ENCODE measurements at places on chromosomes 5 and 9.
A peak's percentile ranks its signal among the peaks of the same experiment; 100 is the strongest.

DNA sequence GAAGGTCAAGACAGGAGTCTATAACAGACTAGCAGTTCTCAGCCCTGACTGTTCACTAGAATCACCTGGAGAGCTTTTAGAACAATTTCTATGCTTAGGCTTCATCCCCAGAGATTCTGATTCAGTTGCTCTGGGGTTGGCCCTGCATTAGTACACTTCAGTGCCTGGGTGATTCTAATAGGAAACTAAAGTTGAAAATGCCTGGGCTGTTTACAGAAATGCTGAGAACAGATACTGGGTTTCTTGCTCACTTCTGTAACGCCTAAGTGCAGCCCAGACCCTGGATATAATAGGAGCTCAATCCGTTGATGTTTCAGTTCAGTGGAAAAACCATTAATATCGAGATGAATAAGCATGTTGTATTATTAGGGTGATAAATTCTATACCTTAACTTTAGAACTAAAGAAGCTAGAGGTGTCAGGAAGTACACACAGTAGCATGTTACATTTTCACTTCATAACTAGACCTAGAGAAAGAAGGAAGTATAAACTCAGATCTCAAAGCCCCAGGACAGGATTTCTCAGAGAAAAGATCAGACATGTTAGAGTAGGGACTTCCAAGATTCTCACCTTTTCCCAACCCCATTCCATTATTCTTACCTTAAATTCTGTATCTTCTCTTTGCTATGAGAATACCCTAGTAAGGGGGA, 20.4 kb downstream of the HAVCR2 start:
- DNase-seq, result no peak

GRCh38 chr5:181133610-181134231, 2.8 kb upstream of the OR2V1 start:
- peak; percentile 72 for DNase-seq

DNA sequence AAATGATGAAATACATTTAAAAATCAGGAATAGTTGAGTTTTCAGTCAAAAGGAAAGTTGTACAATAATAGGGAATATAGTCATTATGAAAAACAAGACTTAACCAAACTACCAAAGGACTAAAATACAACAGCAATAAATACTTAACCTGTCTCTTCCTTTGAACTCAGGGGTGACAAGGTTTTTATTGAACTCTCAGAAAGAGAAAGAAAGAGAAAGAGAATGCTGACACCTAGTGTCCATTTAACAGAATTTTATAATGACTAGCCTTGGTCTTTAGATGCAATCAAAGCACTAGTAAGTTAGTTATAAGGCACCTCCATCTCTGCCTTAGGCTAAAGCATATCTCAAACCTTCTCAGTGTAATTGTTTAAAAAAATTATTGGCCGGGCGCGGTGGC, 47.5 kb downstream of the UIMC1 start:
- no peak for DNase-seq

- peak; percentile 50 for DNase-seq
These were observed 1.4 kb downstream of the NOL6 start for GRCh38 chr9:33472171-33472880.

GRCh38 chr5:36079200-36079781, 12.6 kb upstream of the UGT3A2 start:
- no peak for DNase-seq

DNA sequence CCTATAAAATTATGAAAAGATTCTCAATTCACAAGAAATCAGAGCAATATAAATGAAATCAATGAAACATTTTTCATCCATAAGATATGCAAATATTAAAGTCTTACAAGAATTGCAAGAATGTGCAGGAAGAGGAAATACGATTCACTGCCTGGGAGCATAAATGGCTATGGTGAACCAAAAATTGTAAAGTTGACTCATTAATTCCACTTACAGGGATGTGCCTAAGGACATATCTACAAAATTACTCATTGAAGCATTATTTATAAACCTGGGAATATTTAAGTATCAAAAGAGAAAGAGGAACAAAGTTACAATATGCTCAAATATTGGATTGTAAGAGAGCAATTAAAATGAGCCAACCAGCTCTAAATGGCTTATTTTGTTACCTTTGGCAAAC, 6.9 kb upstream of the NIPSNAP3A start:
- no peak for DNase-seq

DNA sequence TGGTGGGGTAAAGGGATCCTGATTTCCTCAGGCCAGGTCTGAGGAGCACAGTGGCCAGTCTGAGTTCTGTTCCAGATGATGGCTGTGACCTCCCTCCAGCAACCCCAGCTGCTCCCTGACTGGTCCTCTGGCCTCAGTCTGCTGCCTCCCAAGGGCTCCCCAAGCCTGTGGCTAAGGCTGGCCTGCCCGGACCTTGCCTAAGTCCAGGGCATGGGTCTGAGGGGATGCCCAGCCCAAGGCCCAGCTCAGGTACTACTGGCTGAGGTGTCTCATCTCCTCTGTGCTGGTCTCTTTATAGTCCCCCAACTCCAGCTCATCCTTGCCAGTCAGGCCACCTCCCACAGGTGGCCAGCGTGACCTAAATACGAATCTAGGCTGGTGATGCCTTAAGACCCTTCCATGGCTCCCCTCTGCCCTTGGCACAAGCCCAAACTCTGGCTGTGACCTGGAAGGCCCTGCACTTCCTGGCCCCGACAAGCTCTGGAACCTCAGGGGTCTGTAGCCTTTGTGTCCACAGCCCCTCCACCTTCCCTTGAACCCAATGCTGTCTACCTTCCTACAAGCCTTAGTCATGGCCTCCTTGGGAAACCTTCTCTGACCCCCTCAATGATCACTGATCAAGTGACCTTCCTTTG, 9.8 kb downstream of the KIF12 start:
- peak; percentile 31 for DNase-seq

DNA sequence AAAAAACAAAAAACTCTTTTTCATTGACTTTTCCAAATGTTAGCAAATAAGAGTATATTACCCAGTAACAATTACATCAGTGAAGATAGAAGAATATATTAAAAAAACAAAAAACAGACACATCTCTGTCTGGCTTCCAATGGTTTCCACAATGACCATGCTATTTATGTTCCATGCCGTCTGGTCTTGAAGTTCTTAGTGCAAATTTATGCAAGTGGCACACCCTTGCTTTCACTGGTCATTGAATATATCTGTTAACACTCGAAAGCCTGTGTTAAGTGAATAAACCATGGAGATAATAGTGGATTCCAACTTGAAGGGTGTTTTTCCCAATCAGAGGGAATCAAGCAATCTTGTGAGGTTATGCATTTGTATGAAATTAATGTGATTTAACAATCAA, 291.9 kb downstream of the KCTD16 start:
- DNase-seq, result no peak

DNA sequence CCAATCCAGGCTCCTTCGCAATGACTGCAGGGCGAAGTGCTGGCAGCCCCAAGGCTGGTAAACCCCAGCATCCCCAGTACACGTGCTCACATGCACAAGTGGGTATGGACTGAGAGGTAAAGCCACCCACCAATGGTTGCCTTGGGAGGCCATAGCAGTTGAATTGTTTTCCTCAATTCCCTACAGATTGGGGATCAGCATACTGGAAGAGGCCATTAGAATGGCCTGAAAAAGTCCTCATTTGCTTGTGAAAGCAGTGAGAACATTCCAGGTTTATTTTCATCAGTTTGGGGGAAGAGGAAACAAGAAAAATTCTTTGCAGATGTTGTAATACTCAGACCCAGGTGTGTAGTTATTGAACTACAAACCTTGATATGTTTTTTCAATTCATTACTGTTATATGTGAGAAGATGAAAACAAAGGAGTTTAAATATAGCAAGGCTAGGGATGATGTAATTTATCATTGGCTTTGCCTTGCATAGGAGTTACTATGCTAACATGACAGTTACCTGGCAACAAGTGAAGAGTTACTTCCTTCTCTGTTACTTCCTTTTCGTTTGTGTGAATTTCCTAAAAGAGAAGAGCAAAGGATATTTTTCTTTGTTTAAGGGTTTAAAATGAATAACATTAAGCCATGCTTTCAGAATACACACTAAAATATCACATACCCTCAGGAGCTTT, 36.4 kb downstream of the MTMR12 start:
- no peak for DNase-seq

GRCh38 chr9:124258607-124259157, 933 bp downstream of the NEK6 start:
- no peak for DNase-seq

DNA sequence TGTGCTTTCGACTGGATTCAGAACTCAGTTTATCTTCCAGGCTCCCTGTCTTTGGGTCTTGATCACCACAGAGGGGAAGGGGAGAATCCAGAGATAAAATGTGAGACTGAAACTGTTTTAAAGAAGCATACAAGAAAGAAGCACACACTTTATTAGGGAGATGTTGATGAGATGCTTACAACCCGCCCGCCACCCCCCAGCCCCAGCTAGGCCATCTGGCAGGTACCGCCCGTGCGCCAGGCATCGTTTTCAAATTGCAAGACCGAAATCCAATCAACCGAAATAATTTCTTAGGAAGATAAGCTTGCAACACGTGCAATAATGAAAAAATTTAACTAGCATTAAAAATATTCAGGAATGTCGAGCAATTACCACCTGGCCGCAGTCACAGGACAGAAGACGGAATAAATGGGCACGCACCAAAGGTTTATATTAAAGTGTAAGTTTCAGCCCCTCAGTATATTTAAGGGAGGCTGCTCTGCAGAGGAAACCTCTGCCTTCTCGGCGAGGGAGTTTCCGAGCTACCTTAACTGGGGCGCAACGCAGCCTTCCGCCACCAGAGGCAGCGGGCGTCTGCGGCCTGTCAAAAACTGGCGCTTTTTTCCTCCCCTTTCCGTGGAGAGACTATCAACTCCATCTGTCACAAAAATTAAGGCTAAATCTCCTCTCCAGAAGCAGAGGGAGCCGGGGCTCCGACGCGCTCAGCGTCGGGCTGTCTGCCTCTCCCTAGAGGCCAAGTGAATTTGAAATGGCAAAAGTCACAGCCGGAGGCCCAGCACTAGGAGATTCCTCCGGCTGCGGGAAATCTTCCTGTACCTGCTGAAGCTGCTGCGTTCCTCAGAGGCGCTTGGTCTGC, 996 bp upstream of the GAS1 start:
- no peak for DNase-seq

DNA sequence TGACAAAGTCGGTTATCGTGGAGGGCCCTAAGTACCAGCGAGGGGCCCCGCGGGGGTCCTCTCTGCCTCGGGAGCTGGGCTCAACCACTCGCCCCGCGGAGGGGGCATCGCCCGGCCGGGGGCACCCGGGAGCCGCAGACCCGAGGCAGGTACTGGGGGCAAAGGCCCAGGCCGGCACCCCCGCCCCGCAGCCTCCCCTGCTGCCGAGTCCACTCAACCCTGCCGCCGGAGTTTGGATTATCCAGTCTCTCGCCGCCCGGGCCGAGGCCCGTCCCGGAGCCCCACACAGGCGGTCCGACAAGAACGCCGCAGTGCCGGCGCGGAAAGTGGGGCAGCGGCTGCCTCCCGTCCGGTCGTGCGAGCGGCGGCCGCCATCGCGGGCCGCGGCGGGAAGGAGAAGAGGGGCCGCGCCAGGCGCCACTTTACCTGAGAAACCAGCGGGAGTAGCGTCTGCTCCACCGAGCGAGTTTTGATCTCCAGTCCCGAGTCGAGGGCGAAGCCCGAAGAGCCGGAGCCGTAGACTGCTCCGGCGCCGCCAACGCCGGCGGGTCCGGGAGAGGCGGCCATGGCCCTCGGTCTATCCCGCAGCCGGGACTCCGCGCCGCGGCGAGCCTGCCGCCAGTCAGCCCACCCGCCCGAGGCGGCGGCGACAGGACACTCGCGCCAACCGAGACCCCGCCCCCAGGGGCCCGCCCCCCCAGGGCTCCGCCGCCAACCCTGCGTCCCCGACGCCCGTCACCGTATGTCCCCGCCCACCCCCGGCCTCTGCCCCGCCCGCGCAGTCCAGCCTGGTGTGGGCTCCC, at the start of gene CTNNAL1:
Gene CTNNAL1, minus strand, starts transcription at position 624 of the 803 bp plus-strand sequence. Its CDS starts 57 bp downstream, at position 567.
- DNase-seq, result peak; percentile 81

DNA sequence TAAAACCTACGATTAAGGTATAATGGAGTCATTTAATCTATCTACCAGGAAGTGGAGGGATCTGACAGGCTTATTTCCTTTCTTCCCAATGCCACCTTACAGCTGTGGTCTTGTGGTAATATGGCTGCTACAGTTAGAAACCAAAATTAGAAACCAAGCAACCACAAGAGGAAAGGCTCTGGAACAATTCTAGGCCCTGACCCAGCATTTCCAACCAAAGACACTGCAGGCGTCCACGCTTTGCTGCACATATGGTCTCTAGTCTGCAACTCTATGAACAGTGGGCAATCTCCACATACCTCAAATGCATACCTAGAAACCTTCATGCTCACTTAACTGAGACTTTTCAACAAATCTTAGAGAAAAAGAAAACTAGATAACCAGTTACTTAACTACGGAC, 339.1 kb downstream of the NFIB start:
- no peak for DNase-seq

- DNase-seq, result no peak
These were observed 30.1 kb upstream of the GABRG2 start for GRCh38 chr5:162037431-162037830.

DNA sequence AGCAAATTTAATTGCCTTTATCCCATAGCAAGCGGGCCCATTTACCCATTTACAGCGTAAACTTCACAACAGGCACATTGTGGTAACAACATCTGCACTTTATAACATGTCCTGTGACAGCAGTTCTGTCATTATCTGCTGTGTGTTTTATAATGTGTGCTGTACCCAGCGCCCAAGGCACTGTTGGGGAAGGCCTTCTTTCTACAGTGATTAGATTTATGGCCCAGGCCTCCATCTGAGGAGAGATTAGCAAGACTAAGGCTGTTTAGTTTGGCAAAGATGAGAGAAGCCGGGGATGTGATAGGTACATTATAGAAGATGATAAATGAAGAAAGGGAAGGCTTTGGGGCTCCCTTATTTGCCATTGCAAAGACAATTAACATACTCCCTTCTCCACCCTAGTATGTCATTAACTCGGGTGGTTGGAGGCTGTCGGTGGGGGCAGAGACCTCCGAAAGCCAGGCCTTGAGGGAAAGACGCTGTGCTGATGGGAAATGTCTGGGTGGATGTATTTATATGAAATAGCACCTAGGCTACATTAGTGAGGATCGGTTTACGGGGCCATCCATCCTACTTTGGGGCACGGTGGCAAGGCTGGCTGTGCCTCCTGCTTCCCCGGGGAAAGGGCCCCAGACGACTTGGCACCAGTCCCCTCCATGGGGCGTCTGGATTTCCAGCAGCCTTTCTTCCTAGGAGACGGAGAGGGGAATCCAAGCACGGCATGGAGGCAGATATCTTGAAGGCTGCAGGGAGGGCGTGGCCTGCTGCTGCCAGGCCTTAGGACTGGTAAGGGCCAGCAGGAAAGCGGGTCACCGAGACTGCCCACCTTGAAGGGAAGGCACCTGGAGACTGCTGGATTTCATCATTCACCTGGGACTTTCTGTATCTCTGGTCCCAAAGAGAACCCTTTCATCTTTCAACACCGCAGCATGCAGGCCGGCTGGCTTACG, 64.3 kb upstream of the PTCH1 start:
- DNase-seq, result no peak

GRCh38 chr5:132530946-132531345, 12.4 kb downstream of the IL5 start:
- no peak for DNase-seq

- no peak for DNase-seq
These were observed 89.7 kb upstream of the SLC30A5 start for GRCh38 chr5:69004127-69004526.

- DNase-seq, result no peak
These were observed 99.6 kb upstream of the CCDC112 start for GRCh38 chr5:115396081-115396480.

Measured in ascending aorta (tissue), 2 donors.